ENCODE measurements at places on chromosomes 5 and 9.

- DNase-seq, result no peak
Observed at GRCh38 chr9:102237520-102237919, 499.1 kb upstream of the GRIN3A start.

DNA sequence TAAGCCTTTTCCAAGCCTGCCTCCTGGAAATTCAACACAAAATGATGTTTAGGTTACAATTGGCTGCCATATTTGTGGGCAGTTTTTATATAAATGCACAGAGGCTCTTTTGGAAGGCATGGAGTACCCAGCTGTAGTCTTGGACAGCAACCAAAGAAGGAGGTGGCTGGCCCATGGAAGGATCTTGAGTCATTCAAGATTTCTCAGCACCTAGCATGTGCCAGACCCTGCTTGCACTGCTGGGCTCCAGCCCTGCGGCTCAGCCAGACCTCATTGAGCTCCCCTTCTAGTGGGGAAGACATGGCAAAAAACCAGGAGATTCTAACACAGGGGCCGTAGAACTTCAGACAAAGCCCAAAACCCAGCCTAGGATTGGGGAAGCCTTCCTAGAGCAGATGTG lies 22.1 kb downstream of the JADE2 start:
- DNase-seq, result no peak

GRCh38 chr5:50738864-50739263 lies 72.4 kb downstream of the PARP8 start:
- no peak for DNase-seq

- no peak for DNase-seq
Observed at GRCh38 chr5:83400701-83401100, 70.8 kb upstream of the VCAN start.

GRCh38 chr9:130482463-130482862 lies 37.7 kb downstream of the ASS1 start:
- no peak for DNase-seq

DNA sequence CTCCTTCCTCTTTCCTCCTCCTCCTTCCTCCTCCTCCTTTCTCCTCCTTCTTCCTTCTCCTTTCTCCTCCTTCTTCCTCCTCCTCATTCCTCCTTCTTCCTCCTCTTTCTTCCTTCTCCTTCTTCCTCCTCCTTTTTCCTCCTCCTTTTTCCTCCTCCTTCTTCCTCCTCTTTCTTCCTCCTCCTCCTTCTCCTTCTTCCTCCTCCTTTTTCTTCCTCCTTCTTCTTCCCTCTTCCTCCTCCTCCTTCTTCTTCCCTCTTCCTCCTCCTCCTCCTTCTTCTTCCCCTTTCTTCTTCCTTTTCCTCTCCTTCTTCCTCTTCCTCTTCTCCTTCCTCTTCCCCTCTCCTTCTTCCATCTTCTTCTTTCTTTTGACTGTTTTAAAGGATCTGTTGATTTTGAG lies 538.8 kb downstream of the TMEM38B start:
- DNase-seq, result no peak

Data from stimulated activated CD4-positive, alpha-beta T cell treated with anti-CD3 and anti-CD28 coated beads, TNF-alpha, amount 100 ng/mL, for 1 hour (primary cell).